ENCODE measurements at places on chromosomes 4 and X.

DNA sequence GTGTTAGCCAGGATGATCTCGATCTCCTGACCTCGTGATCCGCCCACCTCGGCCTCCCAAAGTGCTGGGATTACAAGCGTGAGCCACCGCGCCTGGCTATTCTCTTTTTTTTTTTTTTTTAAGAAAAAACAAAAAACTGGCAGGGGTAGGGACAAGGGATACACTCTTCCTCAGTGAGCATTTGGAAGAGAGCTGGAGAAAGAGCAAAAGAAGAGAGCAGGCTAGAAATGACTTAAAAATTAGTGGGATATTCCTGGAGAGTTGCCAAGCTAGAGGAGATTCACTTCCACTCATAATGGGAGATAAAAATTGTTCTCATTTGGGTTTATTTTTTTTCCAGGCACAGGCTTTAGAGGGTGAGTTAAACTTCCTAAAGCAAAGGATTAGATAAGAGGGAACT lies 140.0 kb upstream of the SCML1 start:
- DNase-seq, result no peak

DNA sequence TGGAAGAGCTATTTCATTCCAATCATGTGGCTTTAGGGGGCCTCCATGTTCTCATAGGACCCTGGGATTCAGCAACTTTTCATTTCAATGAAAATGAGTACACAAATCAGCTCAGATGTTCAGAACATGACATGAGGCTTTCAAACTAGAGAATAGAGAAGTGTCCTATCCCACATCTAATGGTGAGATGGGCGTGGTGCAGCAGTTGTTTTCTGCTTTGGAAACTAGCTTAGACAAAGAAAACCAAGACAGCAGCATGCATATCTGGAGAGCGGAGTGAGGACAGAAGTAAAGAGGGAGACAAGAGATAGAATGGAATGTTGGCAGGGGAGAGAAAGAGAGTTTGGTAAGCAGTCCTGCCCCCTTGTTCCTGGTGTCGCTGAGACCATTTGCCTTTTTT lies 1009.1 kb upstream of the IGFBP7 start:
- DNase-seq, result no peak

GRCh38 chrX:152810403-152810802 lies 20.2 kb downstream of the CETN2 start:
- no peak for DNase-seq

DNA sequence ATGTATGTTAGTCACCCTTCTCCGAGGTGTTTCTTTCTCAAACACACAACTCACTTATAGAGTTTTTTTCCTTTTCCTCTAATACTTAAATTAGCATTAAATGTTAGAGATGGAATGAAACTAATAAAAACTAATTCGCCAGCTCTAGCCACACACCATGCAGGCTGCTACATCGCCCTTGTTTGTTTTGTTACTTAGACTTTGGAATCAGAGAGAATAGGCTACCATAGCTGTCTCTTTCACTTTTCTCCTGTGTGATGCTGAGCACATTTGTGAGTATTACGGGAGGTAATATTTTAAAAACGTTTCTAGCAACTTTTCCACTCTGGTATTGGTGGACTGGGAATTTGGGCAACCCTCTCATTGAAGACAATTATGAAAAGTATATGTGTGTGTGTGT lies 43.5 kb downstream of the ESX1 start:
- DNase-seq, result no peak

GRCh38 chr4:112515198-112516065 lies 548 bp downstream of the NEUROG2 start:
- DNase-seq, result no peak

GRCh38 chr4:94758700-94759399 lies 1.1 kb downstream of the BMPR1B start:
- DNase-seq, result no peak

DNA sequence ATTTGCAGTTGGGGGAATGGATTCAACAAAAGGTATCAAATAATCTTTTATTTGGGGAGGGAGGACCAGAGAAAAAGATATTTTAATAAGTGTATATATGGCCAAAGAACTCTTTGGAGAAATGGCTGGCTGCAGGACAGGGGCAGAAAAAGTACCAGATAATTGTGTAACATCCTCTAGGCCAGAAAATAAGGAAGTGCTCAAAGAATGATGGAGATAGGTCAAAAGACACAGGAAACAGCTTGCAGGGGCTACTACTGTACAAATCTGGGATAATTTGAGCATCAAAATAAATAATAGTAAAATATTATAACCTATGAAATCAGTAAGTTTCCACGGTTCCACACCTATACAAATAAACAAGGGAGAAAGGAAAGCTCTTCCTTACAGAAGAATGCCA lies 34.8 kb downstream of the KLHL5 start:
- DNase-seq, result peak; percentile 84

- no peak for DNase-seq
Observed at GRCh38 chrX:40444798-40445496, 135.8 kb upstream of the ATP6AP2 start.

- DNase-seq, result no peak
Observed at GRCh38 chrX:155766321-155766720, 114.8 kb upstream of the VAMP7 start.

GRCh38 chr4:70556856-70557255 lies 35.2 kb upstream of the AMBN start:
- DNase-seq, result no peak

GRCh38 chr4:37742149-37742548 lies 56.0 kb upstream of the RELL1 start:
- no peak for DNase-seq

DNA sequence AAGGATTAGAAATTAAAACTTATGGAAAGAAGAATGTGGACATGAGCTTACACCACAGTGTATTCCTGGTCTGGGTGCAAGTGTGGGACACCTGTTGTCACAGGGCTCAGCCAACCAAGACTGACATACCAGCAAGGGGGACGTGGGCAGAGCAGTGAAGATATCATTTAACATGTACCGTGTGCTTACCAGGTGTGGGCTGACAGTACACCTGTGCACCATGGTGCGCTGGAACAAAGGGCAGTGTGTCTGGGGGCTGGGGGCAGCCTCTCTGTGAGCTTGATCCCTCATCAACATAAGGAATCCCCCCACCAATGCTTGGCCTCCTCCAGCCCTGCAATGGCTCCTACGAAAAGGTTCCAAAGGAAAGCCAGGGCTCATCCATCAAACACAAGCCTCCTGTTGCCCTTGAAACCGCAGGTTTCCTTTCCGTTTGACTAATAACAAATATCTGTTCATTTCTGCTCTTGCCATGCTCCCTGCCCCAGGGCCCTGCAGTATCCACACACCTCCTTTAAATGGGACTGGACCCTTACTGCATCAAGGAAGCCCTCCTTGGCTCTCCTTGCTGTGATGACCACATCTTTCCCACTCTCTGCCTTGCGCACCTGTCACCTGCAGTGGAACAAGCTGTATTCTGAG lies 16.7 kb downstream of the EVC2 start:
- DNase-seq, result no peak

DNA sequence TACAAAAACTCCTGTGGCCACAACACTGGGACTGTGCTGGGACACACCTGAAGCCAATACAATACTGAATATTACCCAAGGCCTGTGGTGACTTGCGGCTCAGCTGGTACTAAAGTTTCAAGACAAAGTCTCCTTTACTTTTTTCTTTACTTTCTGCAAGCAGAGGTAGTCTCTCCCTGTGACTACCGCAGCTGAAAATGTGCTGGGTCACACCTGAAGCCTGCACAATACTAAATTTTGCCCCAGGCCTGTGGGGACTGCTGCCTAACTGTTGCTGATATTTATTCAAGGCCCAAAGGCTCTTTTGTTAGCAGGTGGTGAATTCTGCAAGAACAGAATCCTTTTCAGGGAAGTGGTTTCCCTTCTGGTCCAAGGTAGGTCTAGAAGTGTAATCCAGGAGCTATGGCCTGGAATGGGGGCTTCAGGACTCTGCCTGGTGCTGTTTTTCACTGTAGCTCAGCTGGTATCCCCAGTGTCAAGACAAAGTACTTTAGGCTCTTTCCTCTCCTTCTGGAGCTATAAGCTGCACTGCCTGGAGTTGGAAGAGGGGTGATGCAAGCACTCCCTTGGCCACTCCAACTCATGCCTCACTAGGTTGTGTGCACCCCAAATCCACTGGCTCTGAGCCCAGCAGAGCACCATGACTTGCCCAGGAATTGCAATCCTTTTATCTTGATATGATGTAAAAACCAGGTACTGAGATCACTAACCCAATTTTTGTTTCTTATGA lies 489.4 kb downstream of the TECRL start:
- no peak for DNase-seq

DNA sequence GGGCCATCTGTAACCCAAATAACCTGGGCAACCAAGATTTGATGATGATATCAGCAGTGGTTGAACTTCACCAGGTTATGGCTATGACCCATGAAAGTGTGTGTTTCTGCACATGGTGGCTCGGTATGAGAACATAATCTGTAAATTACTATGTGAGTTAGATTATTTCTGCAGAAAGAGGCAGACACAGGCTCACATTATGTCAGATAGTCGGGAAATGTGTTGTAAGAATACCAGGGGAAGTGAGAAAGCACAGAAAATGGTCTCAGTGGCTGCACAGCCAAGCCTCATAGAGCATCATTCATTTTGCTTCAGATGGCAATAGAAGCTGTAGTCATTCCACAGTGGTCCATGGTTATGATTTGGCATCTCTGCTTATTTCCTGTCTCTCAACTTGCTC lies 63.0 kb upstream of the RBPJ start:
- DNase-seq, result peak; percentile 6

GRCh38 chr4:38979081-38979480 lies 53.1 kb downstream of the TMEM156 start:
- no peak for DNase-seq

GRCh38 chrX:122046815-122047214 lies 999.4 kb downstream of the GLUD2 start:
- no peak for DNase-seq

DNA sequence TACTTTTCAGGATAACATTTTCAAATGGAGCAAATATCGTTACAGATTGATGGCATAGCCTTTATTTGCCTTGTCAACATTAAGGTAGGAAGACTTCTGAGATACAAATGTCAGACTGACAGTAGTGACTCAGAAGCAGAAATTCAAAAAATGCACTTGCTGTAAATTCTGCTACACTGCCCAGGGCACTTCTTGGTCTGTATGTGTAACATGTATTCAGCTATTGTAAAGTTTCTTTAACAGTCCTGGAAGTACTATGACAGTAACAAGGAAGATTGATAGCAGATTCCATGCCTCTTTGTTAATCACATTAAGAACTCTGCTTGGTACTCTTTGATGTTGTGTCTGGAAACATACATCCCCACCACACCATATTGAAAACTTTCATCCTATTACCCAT lies 69.6 kb upstream of the PCDH18 start:
- no peak for DNase-seq

DNA sequence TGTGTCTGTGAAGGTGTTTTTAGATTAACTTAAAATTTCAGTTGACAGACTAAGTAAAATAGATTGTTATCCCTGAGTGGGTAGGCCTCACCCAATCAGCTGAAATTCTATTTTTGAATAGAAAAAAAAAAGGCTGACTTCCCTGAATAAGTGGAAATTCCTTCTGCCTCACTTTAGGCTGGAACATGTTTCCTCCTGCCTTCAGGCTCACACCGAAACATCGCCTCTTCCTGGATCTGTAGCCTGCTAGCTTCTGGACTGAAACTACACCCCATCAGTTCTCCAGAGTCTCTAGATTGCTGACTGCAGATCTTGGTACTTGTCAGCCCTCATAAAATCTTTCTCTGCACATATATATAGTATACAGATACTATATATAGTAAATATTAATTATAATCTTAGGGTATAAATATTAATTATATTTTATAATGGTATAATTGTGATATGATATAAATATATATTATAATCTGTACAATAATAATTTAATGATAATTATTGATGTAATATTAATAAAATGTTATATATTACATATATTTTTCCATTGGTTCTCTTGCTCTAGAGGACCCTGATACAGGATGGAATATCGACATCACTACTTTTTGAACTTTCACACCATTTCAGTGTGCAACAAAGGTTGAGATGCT lies 13.7 kb upstream of the SLIT2 start:
- no peak for DNase-seq

- no peak for DNase-seq
Observed at GRCh38 chr4:97953171-97953941, 189.9 kb downstream of the STPG2 start.

DNA sequence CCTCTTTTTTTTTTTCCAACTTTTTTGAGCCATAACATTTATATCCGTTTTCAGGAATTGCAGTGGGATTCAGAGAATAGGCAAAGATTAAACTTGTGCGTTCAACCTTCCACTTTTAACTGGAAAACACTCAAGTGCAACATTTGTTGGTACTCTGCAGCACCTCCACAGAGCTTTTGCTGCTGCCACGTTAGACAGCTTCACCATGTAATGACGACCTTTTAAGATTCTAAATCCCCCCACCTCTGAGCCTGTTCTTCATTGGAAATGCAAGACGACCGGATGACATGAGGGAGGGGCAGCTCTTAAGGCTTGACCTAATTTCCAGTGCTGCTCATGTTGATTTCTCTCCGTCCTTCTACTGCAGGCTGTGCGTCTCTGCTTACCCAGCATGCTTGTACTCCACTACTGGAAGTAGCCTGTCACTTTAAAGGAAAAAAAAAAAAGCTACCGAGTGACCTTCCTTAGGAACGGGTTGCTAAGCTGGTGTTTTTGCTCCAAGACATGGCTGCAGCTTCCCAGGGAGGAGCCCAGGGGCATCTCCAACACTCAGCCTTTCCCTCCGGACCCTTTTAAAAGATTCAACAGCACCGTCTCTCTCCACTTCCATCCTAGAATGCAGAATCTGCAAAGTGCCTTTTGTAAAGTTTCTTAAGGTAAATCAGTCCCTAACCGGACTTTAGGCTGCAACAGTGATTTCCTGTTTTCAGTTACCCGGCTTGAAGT lies at the start of gene CC2D2A:
CC2D2A (plus strand) TSS at position 481 of the 726 bp plus-strand sequence. CDS start 6,051 bp downstream, outside the sequence.
- no peak for DNase-seq

DNA sequence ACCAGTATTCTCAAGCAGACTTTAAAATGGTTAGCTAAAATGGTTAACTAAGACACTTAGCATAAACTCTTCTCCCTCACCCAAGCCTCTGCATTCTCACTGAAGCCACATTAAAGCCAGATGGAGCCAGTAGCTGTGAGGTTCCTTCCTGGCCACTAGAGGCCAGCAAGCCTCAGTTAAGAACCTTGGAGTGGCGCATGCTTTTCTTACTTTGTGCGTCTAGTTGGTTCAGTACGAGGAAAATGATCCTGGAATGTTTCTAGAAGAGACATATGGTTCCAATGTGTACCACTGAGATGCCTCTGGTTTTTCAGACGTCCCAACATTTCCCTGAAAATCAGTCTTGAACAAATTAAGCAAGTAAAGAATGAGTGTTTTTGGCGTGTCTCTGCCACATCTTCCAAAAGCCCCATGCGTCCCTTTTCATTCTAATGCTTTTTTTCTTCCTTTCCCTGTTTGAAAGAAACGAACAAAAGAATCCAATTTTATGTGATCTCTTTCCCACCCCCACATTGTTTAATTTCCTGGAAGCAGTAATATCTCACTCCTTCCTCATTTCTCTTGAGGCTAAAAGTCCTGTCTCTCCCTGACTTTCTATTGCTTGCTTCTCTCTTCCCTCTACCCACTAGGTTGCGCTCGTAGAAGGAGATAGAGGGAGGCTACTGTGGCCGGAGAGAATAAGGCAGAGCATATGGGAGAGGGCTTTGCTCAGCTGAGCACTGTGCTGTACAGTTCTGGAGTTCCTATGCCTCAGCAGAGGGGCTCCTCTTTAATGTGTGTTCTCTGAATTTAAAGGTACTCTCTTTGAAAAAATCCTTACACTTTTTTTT lies 82.9 kb upstream of the TAB3 start:
- peak; percentile 46 for DNase-seq

GRCh38 chr4:161663844-161664243 lies 500.0 kb downstream of the FSTL5 start:
- DNase-seq, result no peak

GRCh38 chr4:165439981-165440380 lies 61.2 kb downstream of the CPE start:
- no peak for DNase-seq

Measured in AML-193 (cell line).